IMR-90 (cell line): ENCODE measurements at places on chromosomes 4 and X. TPM values are rescaled to one million over a fixed set of nuclear protein-coding genes. Genes with fewer than 3 reads are reported as not detected.

Gene NAA11
- polyA plus RNA-seq, result not detected in 2 replicates

Gene SRP72
- 72.7 and 73.8 TPM in 2 replicates for polyA plus RNA-seq

Gene C1QTNF7
- polyA plus RNA-seq, result 0.12 and 0.23 TPM in 2 replicates

Gene MAGEB2
- polyA plus RNA-seq, result not detected in 2 replicates

Gene MTM1
- polyA plus RNA-seq, result 2.1 and 3.8 TPM in 2 replicates

Gene GPC3
- polyA plus RNA-seq, result not detected in 2 replicates

Gene GAGE12F
- not detected in 2 replicates for polyA plus RNA-seq

Gene ERAS
- not detected in 2 replicates for polyA plus RNA-seq

Gene DUSP21
- polyA plus RNA-seq, result not detected in 2 replicates

Gene ASB12
- polyA plus RNA-seq, result not detected in 2 replicates

GRCh38 chrX:66020631-66021334 is 19.1 kb downstream of the VSIG4 start:
- no peak for DNase-seq
- no peaks in the 10 kb centered on the region for H3K36me3 ChIP-seq
- H3K27ac ChIP-seq, result no peak overlapping the region
- no peaks in the 10 kb centered on the region for H3K4me1 ChIP-seq
- no peak overlapping the region for H3K4me3 ChIP-seq

DNA sequence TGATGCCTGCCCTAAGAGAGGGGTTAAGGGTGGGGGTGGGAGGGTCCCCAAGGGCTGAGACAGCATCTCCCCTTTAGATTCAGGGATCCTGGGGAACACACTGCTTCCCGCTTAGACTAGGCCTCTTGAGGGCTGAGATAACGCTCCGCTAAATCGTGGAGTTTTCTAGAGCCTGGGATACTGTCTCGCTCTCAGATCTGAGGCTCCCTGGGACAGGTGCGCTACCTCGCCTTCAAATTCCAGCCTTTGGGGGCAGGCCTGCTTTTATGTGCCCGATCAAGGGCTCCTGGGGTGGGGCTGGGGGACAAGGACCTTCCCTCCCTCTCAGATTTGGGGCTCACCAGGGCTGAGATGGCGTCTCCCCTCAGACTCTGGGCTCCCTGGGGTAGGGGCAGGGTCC is 440 bp upstream of the ARHGAP36 start:
- no peak overlapping the region for H3K27ac ChIP-seq
- no peak overlapping the region for H3K4me3 ChIP-seq
- H3K36me3 ChIP-seq, result no peaks in the 10 kb centered on the region
- no peak for DNase-seq

- no peaks in the 10 kb centered on the region for H3K4me1 ChIP-seq
- H3K4me3 ChIP-seq, result no peak overlapping the region
- H3K27ac ChIP-seq, result no peak overlapping the region
- H3K27me3 ChIP-seq, result no peaks in the 10 kb centered on the region
Observed at GRCh38 chr4:100633269-100633668, 115.4 kb upstream of the EMCN start.

- no peak for DNase-seq
- H3K4me1 ChIP-seq, result peaks cover 2% of the 10 kb centered on the region; the same call in 1 of the 2 replicates
- no peak overlapping the region for H3K4me3 ChIP-seq
- no peaks in the 10 kb centered on the region for H3K36me3 ChIP-seq
- no peak overlapping the region for H3K27ac ChIP-seq
- H3K27me3 ChIP-seq, result peaks cover 50% of the 10 kb centered on the region
Observed at GRCh38 chrX:72128881-72129280, 2.8 kb downstream of the RTL5 start.

- H3K4me3 ChIP-seq, result peak overlapping the region; percentile 100
- H3K36me3 ChIP-seq, result no peaks in the 10 kb centered on the region
- H3K4me1 ChIP-seq, result peaks cover 9% of the 10 kb centered on the region; the same call in 1 of the 2 replicates
- no peaks in the 10 kb centered on the region for H3K27me3 ChIP-seq
- DNase-seq, result peak; percentile 38
Observed at GRCh38 chr4:85778632-85779131, 303.7 kb downstream of the ARHGAP24 start.

GRCh38 chrX:15947648-15948317 is 93.2 kb upstream of the AP1S2 start:
- H3K4me3 ChIP-seq, result no peak overlapping the region
- H3K27me3 ChIP-seq, result no peaks in the 10 kb centered on the region
- H3K27ac ChIP-seq, result no peak overlapping the region
- H3K36me3 ChIP-seq, result no peaks in the 10 kb centered on the region
- no peaks in the 10 kb centered on the region for H3K4me1 ChIP-seq
- peak; percentile 63 for DNase-seq

DNA sequence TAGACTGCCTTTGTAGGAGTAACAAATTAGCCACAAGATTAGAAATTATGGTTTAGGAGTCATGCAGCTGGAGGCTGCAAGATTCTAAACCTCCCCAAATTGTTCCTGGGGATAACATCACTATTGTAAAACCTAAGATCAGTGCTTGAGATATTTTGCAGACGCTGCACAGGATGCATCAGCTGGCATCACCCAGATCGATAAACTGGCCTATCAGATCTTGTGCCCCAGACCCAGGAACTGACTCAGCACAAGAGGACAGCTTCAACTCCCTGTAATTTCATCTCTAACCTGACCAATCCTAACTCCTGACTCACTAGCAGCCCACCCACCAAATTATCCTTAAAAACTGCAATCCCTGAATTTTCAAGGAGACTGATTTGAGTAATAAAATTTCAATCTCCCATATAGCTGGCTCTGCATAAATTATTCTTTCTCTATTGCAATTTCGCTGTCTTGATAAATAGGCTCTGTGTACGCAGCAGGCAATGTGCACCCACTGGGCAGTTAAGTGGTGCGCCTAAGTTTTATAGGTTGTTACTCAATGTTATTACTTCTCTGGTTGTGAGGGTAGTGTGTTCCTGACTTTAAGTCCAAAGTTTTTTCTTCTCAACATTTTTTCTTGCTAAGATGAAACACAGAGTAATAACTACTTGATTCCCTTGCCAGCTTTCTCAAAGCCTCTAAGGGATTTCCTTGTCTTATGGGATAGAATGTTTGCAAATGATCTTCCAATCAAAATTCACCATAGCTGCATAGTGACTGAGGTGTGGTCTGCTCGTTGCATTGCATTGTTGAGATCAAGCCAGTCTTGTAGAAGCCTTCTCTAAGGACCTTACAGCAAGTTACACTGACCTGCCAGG is 312.3 kb upstream of the DKK2 start:
- no peak overlapping the region for H3K4me3 ChIP-seq
- H3K4me1 ChIP-seq, result no peaks in the 10 kb centered on the region
- DNase-seq, result no peak

DNA sequence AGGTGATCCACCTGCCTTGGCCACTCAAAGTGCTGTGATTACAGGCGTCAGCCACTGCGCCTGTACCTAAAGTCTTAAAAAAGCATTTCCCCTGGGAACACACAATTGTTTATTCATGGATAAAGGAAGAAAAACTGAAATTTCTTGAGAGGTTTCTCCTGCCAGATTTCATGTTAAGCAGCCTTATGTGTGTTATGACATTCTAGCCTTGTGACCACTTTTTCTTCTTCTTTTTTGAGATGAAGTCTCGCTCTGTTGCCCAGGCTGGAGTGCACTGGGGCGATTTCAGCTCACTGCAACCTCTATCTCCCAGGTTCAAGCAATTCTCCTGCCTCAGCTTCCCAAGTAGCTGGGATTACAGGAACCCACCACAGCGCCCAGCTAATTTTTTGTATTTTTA is 57.8 kb upstream of the PLAC8 start:
- H3K4me1 ChIP-seq, result no peaks in the 10 kb centered on the region
- no peak for DNase-seq
- no peak overlapping the region for H3K4me3 ChIP-seq
- no peaks in the 10 kb centered on the region for H3K36me3 ChIP-seq
- H3K27ac ChIP-seq, result no peak overlapping the region

- no peaks in the 10 kb centered on the region for H3K4me1 ChIP-seq
- no peak for DNase-seq
- no peak overlapping the region for H3K4me3 ChIP-seq
- no peaks in the 10 kb centered on the region for H3K36me3 ChIP-seq
Observed at GRCh38 chr4:165368114-165368513, 10.7 kb upstream of the CPE start.

DNA sequence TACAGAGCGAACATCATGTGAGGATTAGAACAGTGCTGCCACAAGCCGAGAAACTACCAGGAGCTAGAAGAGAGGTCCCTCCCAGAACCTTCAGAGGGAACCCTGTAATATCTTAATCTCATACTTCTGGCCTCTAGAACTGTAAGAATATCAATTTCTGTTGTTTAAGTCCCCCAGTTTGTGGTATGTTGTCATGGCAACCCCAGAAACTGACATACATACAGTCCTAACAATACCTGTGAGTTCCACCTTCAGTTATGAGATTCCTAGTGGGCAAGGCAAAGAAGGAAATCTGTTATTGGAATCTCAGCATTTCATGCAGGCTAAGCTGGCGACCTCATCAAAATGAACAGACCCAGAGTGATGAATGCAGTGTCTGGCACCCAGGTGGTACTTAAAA is 42.5 kb downstream of the ZBTB49 start:
- no peaks in the 10 kb centered on the region for H3K4me1 ChIP-seq
- no peak for DNase-seq
- no peak overlapping the region for H3K4me3 ChIP-seq
- no peak overlapping the region for H3K27ac ChIP-seq

DNA sequence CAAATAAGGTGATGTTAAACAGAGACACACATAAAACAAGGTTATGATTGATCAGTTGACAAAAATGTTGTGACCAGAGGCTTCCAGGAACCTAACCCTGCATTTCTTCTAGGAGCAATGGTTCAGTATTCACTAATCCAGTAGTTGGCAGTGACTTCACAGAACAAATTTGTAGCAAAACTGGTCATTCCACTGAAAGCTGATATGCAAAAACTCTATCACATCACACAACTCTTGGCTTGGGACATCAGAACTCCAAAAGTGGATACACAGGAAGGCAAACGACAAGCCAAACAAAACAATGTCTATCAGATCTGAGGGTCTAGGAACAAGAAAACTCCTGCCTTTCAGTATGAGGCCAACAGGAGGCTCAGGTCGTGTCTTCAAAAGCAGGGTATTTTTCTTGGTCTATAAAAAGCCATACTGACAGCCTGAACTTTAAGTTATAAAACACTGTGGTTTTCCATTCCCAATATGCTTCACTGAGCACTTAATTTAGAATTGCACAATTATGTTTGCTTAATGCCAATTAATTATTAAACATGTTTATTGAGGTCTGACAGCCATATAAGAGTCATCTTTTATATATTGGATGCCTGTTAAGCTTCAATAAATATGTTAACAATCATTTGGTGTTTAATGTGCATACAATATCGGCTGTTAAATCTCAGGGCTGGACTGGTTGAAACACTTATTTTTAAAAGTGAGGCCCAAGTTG is 45.6 kb downstream of the SOD3 start:
- H3K27me3 ChIP-seq, result no peaks in the 10 kb centered on the region
- peaks cover 2% of the 10 kb centered on the region; the same call in 1 of the 2 replicates for H3K4me1 ChIP-seq
- no peak overlapping the region for H3K27ac ChIP-seq

DNA sequence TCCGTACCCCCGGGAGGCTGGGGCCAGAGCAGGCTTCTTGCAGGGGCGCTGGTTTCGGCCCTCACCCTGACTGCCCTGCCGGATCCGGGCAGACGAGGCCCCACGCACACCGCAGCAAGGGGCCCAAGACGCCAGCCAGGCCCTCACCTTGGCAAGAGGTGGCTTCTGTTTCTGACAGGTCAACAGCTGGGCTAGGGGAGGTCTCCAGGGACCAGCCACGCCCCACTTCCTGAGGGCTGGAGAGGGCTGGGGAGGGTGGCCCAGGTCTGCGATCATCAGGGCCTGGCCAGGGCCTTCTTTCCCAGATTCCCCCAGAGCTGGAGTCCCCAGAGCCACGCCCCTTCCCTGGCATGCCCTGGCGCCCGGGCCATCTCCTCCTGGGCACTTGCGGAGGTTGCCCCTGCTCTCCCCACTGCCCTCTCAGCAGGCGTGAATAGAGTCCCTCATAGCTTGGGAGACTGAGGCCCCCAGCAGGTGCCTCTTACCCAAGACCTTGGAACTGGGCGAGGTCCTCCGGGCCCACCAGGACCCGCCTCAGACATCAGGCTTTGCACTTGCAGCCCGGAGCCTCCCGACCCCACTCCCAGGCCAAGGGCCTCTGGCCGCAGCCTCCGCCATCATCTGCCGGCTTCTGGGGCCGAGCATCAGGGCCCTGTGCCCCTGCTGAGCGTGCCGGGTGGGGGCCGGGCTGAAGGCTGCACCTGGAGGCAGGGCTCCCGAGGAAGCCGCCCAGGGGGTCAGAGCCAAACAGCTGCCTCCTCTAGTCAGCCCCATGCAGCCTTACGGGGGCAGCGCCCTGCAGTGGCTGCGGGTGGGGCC is 6.3 kb upstream of the FGFR3 start:
- H3K4me3 ChIP-seq, result no peak overlapping the region
- no peak overlapping the region for H3K27ac ChIP-seq
- H3K27me3 ChIP-seq, result peaks cover 20% of the 10 kb centered on the region; the same call in 1 of the 2 replicates
- no peaks in the 10 kb centered on the region; the same call in 1 of the 2 replicates for H3K4me1 ChIP-seq
- H3K36me3 ChIP-seq, result no peaks in the 10 kb centered on the region

- no peak overlapping the region for H3K4me3 ChIP-seq
- no peaks in the 10 kb centered on the region for H3K36me3 ChIP-seq
- no peaks in the 10 kb centered on the region for H3K27me3 ChIP-seq
- no peak for DNase-seq
Observed at GRCh38 chr4:133270021-133270570, 121.0 kb downstream of the PCDH10 start.

DNA sequence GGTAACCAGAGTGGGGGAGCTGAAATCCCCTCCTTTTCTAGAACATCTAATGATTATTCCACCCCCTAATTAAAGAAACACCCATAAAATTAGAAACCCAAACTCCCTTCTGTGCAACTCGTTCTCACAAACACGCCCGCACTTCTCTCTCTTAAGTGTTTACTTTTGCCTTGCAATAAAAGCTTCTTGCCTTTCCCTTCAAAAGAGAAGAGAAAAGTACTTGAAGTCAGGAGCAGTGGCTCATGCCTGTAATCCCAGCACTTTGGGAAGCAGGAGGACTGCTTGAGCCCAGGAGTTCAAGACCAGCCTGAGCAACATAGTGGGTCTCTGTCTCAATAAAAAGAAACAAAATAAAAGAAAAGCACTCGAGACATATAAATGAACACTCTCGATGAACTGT is 3.6 kb upstream of the GPR173 start:
- DNase-seq, result no peak
- H3K36me3 ChIP-seq, result no peaks in the 10 kb centered on the region
- peaks cover 1% of the 10 kb centered on the region; the same call in 1 of the 2 replicates for H3K4me1 ChIP-seq
- peaks cover 14% of the 10 kb centered on the region for H3K27me3 ChIP-seq

GRCh38 chr4:78592088-78592783 is 40.7 kb downstream of the ANXA3 start:
- H3K36me3 ChIP-seq, result no peaks in the 10 kb centered on the region
- H3K27me3 ChIP-seq, result no peaks in the 10 kb centered on the region
- no peaks in the 10 kb centered on the region for H3K4me1 ChIP-seq

- no peaks in the 10 kb centered on the region for H3K27me3 ChIP-seq
- no peaks in the 10 kb centered on the region for H3K36me3 ChIP-seq
- H3K4me1 ChIP-seq, result no peaks in the 10 kb centered on the region
- no peak overlapping the region for H3K4me3 ChIP-seq
- no peak for DNase-seq
- no peak overlapping the region for H3K27ac ChIP-seq
Observed at GRCh38 chr4:33715841-33716395, 2528.4 kb downstream of the ARAP2 start.

GRCh38 chr4:140557831-140558435 is 10.8 kb downstream of the UCP1 start:
- no peaks in the 10 kb centered on the region for H3K4me1 ChIP-seq
- H3K27me3 ChIP-seq, result peaks cover 6% of the 10 kb centered on the region
- no peak overlapping the region for H3K4me3 ChIP-seq
- H3K27ac ChIP-seq, result no peak overlapping the region
